Stimulated activated CD4-positive, alpha-beta T cell treated with anti-CD3 and anti-CD28 coated beads, Interleukin-1b, Interleukin-23, amount 100 ng/mL, for 24 hours (primary cell): ENCODE measurements at places on chromosomes 4 and X.
A peak's percentile ranks its signal among the peaks of the same experiment; 100 is the strongest.

DNA sequence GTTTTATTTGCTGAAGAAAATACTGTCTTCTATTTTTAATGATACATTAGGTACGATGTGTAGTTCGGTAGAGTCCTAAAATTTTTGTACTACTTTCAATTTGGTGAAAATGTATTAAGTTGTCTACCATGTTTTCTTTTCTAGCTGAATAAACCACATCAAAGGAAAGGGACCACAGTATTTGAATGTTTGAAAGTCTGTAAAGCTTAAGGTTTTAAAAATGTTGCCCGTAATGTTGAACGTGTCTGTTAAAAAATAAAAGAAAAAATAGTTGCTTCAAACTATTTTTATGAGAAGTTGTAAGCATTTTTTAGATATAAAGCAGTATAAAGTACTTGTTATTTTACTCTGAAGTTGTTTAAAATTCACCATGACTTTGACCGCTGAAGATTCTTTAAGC is 3.2 kb downstream of the CDKN2AIP start:
- DNase-seq, result no peak

DNA sequence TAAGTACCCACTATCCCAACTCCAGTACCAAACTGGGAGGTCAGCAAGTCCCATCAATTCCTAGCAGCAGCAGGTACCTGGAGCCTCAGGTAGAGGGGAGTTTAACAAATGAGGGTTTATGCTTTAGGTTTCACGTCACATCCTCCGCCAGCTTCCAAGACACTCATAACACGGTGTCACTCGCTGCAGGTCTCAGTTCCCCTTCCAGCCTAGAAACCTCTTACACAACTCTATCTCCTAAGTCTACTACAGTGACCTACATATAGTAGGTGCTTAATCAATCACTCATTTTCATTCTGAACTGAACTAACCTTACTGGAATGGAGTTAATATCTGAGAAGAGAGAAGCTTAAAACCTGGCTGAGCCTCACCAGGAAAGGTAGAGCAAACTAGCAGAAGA is 96.0 kb downstream of the EFHC2 start:
- DNase-seq, result no peak

DNA sequence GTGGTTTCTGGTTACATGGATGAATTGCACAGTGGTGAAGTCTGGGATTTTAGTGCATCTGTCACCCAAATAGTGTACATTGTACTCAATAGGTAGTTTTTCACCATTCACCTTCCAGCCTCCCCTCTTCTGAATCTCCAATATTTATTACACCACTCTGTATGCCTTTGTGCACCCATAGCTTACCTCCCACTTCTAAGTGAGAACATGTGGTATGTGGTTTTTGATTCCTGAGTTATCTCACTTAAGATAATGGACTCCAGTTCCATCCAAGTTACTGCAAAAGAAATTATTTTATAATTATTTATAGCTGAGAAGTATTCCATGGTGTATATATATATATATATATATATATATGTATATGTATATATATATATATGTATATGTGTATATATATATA is 155.8 kb downstream of the HHIP start:
- DNase-seq, result no peak

- DNase-seq, result no peak
These were observed 700 bp downstream of the ARAF start for GRCh38 chrX:47561659-47562151.

- peak; percentile 7 for DNase-seq
These were observed 93.3 kb downstream of the SYNPO2 start for GRCh38 chr4:118981839-118982381.

DNA sequence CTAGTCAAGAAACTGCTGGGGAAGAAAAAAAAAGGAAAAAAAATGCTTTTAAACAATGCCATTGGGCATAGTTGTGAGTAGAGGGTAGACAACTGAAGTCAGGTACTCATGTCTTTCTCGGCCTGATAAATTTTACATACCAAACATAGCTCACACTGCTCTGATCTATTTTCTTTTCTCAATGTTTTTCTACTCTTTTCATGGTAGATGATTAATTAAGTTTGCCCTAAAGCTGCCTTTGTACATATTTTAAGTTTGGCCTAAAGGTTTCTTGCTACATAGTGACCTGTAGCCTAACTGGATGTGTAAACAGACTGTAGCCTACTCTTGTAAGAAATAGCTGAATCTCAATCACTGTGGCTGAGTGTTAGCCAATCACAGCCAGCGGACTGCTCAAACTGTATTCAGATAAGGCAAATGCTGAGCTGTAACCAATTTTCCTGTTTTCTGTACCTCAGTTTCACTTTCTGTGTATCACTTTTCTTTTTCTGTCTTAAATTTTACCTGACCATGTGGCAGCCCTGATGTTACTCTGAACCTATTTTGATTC is 121.0 kb downstream of the PCDH10 start:
- DNase-seq, result no peak

- no peak for DNase-seq
These were observed 37.5 kb downstream of the HERC3 start for GRCh38 chr4:88629826-88630225.

- no peak for DNase-seq
These were observed 2266.9 kb downstream of the PCDH7 start for GRCh38 chr4:32987111-32987510.

GRCh38 chrX:22300130-22300529 is 27.4 kb downstream of the CBLL2 start:
- DNase-seq, result no peak

GRCh38 chr4:17688011-17688441 is 73.6 kb downstream of the MED28 start:
- no peak for DNase-seq

DNA sequence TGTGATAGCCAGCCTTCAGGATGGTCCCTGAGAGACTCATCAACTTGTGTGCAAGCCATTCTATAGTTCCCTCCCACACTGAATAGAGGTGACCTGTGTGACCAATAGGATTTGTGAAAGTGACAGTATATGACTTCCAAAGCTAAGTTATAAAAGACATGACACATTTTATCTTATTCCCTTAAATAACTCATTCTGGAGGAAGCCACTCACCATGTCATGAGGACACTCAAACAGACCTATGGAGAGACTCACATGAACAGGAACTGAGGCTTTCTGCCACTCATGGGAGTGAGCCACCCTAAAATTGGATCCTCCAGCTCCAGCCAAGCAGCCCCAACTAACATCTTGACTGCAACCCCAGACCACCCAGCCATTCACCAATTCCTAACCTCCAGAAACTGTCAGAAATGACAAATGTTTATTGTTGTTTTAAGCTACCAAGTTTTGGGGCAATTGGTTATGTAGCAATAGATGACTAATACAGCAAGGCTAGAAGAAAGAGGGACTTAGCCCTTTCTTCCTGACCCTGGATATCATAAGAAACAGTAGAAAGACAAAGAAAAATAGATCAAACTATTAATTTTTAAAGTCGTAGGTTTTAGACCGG is 9.0 kb upstream of the CHIC2 start:
- no peak for DNase-seq

DNA sequence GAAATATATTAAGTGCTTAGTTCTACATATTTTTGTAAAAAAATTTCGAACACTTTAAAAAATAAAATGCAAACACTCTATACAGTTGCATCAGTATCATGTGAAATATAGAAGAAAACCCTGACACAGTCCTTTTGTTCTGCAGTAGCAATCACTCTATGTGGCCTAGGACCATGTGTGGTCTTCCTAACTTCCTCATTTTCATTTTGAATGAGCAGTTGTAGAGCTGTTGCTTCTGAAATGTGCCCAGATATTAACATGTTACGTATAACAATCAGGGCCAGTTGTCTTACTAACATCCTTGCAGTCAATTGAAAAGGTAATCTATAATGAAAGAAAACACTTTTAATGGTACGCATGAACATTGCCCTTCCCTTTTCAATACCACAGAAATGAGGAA is 107.9 kb downstream of the ZNF827 start:
- DNase-seq, result no peak

DNA sequence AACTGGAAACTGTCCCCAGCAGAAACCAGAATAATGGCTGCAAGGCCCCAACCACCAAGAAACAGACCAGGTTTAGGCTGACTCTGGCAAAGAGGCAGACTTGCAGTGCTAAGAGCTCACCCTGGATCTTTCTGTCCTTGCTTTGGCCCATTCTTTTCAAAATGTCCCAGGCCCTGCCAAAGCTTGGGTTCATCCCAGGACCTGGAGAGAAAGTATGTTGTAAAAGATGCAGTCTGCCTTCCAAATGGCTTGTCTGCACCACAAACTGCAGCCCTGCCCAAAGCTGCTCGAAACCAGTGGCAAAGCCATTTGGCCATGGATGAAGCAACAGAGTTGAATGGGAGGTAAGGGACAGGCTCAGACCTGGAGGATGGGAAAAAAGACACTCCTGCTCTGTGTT is 38.0 kb upstream of the LNX1 start:
- no peak for DNase-seq

DNA sequence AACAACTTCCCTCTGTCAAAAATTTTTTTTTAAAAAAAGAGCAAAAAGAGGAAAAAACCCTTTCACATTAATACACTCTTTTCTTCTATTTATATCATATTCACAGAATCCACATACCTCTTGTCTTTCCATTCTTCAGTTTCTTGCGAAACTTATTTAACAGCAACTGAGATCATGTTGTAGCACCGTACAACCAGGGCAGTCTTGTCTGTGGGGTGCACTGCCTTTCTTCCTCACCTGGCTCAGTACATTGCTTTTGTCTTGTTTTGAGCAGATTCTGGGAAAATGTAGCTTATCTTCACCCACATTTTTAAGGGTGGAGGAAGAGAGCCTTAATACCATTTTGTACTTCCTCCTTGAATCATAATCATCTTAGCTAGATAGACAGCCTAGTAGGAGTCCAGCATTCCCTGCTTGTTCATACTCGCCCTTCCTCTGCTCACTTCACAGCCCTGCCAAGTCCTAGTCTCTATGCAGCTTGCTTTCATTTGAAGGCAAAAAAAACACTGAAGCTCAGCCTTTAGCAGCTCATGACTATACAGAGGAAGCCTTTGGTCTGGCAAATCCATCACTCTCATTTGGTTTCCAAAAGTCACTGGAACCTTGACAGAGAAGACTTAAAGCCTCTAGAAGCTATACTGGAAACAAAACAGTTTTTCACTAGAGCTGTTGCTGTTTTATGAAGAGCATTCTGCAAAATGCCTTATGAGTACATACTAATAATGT is 140.6 kb upstream of the BANK1 start:
- DNase-seq, result no peak

- DNase-seq, result no peak
These were observed 13.9 kb upstream of the PCDH19 start for GRCh38 chrX:100424012-100424411.

DNA sequence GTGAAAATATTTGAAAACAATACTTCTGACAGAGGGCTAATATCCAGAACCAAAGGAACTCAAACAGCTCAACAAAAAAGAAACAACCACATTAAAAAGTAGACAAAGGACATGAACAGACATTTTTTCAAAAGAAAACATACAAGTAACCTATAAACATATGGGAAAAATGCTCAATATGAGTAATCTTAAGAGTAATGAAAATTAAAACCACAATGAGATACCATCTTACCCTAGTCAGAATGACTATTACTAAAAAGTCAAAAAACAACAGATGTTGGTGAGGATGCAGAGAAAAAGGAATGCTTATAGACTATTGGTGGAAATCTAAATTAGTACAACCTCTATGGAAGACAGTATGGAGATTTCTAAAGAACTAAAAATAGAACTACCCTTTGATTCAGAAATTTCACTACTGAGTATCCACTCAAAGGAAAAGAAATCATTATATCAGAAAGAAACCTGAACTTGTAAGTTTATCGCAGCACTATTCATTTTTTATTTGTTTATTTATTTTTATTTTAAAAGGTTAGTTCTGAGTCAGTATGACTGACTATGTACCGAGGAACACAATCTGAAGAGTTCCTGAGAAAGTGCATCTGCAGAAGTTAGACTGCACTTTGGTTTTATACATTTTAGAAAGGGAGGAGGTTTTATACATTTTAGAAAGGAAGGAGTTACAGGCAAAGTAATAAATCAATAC is 231.3 kb downstream of the INPP4B start:
- DNase-seq, result no peak

DNA sequence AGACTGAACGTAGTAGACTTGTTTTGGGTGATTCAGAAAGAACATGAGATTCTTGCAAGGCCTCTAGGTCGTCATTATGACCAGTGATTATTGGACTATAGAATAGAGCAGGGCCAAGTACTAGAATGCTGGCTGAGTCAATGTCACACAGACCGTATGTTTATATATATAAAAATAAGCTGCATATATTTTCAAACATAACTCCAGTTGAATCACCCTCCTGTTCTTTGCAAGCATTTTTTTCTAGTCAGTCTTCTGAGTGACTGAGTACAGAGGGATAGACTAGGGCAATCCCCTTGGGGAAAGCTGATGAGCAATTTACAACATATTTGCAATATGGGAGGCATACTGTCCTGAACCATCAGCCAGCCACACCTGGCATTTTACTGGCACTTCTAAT is 48.4 kb upstream of the PRPS1 start:
- DNase-seq, result no peak

GRCh38 chr4:81490403-81491160 is 18.9 kb upstream of the RASGEF1B start:
- no peak for DNase-seq

- no peak for DNase-seq
These were observed 23.1 kb downstream of the SEL1L3 start for GRCh38 chr4:25839687-25840086.

DNA sequence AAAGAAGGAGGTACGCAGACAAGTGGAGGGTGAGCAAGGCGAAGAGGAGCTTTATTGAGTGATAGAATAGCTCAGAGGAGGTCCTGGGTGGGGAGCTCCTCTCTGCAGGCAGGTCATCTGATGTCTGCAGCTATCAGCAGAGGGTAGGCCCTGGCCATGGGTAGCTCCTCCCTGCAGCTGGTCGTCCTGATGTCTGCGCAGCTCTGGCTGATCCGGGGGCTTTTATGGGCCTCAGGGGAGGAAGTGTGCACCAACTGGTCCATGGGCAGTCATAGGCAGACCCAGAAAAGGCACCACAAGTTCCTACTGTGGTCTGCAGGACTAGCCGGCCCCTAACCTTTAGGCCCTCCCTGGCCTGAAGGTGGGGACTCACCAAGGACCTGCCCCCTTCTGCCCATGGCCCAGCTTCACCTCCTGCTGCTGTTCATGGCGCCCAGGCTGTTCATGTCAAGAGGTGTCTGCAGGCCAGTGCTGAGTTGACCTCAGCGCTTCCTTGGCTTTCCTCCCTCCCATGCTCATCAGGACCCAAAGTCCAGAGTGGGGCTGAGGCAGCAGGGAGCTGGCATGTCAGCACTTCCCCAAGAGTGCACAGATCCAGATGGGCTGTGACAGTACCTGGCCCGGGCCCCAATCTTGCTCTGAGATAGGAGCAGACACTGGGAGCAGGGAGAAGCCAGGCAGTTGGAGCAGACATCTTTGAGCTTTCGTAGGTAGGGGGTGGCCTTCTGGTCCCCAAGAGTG is 46.1 kb downstream of the ARAP2 start:
- no peak for DNase-seq

DNA sequence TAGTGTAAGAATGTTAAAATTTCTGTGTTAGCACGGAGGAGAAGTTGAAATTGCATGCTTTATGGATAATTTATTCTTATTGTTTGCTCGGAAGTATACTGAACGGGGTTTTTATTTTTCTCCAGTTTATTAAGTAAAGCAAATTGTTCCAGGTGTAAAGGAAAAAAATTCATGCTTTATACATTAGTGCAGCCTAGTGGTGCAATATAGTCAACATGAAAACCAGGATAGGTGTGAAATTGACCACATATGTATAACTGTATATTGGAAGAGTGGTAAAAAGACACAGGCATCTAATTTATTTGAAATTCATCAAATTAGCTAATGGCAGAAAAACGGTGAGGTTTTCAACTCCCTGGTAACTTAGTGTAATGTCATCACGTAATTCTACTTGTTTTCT is 959 bp downstream of the BRS3 start:
- no peak for DNase-seq
